Mucosa of descending colon (tissue), 3 donors: ENCODE measurements at places on chromosomes 3 and 15. TPM values are rescaled to one million over a fixed set of nuclear protein-coding genes. Genes with fewer than 3 reads are reported as not detected.

ARHGAP31 gene
- 25.8 TPM for total RNA-seq

DNA sequence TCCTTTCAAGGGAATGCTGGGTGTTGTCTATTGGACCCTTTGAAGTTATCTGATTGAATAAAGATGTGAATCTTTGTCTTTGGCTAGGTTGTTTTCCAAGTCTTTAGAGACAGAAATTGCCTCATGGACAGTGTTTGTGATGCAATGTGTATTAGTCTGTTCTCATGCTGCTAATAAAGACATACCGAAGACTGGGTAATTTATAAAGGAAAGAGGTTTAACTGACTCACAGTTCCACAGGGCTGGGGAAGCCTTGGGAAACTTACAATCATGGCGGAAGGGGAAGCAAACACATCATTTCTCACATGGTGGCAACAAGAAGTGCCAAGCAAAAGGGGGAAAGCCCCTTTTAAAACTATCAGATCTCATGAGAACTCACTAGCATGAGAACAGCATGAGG lies 88.8 kb upstream of the PLXND1 start:
- no peak for DNase-seq

CCDC39 gene
- total RNA-seq = not detected

GRCh38 chr15:48533982-48534381 lies 111.5 kb downstream of the FBN1 start:
- DNase-seq = no peak

KLHL6 gene
- total RNA-seq = 1.9 TPM

GRCh38 chr15:57797568-57798267 lies 91.2 kb downstream of the POLR2M start:
- no peak for DNase-seq

- no peak for DNase-seq
These were observed 3.8 kb downstream of the PLD1 start for GRCh38 chr3:171806200-171807128.

- DNase-seq = no peak
These were observed 27.8 kb downstream of the COL8A1 start for GRCh38 chr3:99666201-99666600.

GRCh38 chr15:52163321-52164190 lies 27.6 kb downstream of the GNB5 start:
- DNase-seq = no peak

STAB1 gene
- total RNA-seq = 187 TPM

PLCH1 gene
- 4.2 TPM for total RNA-seq

CLDN16 gene
- total RNA-seq = not detected

- no peak for DNase-seq
These were observed 44.8 kb upstream of the B3GNT5 start for GRCh38 chr3:183208260-183208659.

DNA sequence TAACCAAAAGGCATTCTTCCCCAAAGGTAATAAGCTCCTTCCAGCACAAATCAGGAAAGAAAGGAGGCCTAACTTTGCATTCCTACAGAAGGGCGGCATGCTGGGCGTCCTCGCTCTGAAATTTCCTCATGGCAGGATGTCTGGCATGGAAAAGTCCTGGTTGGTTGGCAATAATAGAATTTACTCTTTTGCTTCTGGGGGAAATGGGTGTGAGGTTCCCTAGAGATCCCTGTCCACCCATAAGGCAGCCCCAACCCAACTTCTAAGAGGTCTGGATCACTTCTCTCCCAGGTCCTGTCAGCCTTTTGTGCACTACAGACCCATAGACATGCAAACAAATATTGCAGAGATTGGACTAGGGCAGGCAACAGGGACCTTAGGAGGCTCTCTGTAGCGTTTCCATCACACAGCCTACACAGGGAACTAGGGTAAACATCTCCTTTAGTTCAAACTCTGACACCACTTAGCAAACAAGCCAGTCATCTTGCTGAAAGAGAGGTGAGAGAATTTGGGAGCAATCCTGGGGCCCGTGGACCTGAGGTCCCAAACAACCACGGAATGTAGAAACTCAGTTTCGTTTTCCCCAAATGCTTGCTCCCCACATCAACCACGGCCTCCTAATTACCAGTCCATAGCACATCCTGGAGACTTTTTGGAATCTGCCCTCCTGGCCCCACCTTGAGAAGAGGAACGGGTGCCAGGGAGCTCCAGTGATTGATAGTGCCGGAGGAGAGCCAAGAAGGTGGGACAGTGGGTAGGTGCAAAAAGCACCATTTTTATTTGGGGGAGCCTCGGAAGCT lies 2.1 kb downstream of the ZIC4 start:
- DNase-seq = no peak

DNA sequence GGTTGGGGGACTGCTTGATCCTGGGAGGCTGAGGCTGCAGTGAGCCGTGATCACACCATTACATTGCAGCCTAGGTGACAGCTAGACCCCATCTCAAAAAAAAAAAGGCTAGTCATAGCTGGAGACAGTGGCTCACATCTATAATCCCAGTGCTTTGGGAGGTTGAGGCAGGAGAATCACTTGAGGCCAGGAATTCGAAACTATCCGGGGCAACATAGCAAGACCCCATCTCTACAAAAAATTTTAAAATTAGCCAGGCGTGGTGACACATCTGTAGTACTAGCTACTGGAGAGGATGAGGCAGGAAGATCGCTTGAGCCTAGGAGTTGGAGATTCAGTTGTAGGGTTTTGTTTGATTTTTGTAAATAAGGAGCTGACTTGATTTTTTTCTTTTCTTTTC lies 45.6 kb downstream of the KNL1 start:
- no peak for DNase-seq

DNA sequence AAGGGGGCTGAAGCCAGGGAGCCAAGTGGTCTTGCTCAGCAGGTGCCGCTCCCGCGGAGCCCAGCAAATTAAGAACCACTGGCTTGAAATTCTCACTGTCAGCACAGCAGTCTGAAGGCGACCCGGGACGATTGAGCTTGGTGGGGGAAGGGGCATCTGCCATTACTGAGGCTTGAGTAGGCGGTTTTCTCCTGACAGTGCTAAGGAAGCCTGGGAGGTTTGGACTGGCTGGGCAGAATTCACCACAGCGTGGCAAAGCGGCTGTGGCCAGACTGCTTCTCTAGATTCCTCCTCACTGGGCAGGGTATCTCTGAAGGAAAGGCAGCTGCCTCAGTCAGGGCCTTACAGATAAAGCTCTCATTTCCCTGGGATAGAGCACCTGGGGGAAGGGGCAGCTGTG lies 57.0 kb upstream of the GPR149 start:
- DNase-seq = no peak

GRCh38 chr3:134721214-134721613 lies 70.4 kb upstream of the KY start:
- no peak for DNase-seq

DNA sequence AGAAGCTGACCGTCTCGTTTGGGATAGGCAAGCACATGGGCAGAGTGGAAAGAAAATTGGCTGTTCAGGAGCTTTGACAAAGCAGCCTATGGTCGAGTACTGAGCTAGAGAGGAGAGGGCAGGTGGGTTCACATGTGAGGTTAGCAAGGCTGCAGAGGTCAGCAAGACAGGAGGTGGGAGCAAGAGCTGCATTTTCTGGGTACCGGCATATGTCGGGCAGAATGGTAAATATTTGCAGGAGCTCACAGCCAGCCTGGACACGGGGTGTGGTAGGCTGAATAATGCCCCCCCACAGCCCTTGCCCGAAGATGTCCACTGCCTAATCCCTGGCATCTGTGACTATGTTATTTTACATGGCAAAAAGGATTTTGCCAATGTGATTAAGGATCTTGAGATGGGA lies 8.3 kb downstream of the RARRES1 start:
- no peak for DNase-seq

DNA sequence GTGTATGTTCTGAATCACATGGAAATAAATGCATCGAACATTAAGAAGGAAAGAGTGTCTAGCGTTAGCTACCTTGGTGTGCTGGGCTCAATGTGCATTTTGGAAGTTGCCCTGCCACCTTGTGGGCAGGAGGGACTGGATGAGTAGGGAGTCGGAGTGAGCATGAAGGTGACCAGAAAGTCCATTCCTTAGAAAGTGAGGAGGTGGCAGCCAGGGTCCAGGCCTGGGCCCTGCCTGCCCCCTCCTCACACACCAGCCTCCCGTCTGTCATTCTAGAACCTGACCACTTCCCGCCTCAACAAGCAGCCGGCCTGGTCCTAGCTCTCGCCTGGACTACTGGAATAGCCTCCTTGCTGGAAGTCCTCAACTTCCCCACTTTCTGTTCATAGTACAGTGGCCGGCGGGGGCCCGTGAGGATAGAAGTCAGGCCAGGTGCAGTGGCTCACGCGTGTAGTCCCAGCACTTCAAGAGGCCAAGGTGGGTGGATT lies 10.2 kb upstream of the GATA2 start:
- DNase-seq = no peak

KCNMB3 gene
- total RNA-seq = 2.1 TPM

ARGFX gene
- total RNA-seq = not detected

GRCh38 chr3:8761866-8762265 lies 7.5 kb downstream of the OXTR start:
- DNase-seq = no peak

GRCh38 chr3:178676942-178677790 lies 140.9 kb downstream of the KCNMB2 start:
- no peak for DNase-seq

DNA sequence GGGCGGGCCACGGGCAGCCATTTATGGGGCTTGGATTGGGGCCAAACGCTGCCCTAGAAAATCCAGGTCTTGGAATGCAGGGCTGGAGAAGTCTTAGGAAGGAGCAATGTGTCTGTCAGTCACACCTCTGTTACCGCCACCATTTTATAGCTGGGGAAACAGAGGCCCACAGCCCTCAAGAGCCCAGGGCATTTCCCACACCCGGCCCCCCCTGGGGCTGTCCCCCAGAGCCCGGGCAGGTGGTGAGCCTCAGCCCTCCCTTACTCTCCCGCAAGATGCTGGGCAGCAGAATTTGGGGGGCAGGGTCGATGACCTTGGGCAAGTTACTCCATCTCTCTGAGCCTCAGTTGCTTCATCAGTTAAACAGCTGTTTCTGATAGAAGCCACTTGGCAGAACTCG lies 508.2 kb downstream of the SHQ1 start:
- DNase-seq = no peak

DNA sequence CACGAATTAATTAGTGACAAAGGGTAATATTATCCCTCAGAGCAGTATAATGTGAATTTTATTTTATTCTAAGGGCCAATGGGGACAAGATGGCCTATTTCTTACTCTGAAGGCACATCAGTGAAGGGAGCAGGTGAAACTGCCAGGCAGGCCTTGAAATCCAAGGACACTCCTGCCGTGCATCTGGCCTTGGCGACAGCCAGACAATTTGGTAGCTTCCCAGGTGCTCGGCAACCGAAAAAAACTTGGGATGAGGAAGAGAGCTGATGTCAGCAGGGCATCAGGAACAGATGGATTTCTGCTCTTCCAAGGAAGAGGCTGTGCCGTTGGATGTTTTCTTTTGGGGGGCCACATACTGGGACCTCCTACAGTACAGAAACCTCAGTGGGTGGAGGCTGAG lies 83.2 kb upstream of the ADAMTSL3 start:
- no peak for DNase-seq

DNA sequence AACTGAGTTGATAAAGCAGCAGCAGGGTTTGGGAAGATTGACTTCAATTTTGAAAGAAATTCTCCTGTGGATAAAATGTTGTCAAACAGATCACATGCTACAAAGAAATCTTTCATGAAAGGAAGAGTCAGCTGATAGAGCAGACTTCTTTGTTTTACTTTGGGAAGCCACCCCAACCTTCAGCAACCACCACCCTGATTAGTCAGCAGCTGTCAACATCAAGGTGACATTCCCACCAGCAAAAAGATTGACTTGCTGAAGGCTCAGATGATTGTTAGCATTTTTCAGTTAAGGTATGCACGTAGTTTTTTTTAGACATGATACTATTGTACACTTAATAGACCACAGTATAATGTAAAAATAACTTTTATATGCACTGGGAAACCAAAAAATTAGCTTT lies 87.6 kb upstream of the ACKR4 start:
- DNase-seq = no peak

GRCh38 chr3:107740992-107741896 lies 218.5 kb downstream of the BBX start:
- DNase-seq = no peak

DNA sequence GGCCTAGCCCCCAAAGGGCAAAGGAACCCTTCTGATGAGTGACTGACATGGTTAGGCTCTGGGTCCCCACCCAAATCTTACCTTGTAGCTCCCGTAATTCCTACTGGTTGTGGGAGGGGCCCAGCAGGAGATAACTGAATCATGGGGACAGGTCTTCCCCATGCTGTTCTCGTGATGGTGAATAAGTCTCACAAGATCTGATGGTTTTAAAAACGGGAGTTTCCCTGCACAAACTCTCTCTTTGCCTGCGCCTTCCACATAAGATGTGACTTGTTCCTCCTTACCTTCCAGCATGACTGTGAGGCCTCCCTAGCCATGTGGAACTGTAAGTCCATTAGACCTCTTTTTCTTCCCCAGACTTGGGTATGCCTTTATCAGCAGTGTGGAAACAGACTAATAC lies 16.9 kb downstream of the TKT start:
- DNase-seq = no peak

GRCh38 chr3:179735321-179735720 lies 82.5 kb downstream of the USP13 start:
- no peak for DNase-seq

DNA sequence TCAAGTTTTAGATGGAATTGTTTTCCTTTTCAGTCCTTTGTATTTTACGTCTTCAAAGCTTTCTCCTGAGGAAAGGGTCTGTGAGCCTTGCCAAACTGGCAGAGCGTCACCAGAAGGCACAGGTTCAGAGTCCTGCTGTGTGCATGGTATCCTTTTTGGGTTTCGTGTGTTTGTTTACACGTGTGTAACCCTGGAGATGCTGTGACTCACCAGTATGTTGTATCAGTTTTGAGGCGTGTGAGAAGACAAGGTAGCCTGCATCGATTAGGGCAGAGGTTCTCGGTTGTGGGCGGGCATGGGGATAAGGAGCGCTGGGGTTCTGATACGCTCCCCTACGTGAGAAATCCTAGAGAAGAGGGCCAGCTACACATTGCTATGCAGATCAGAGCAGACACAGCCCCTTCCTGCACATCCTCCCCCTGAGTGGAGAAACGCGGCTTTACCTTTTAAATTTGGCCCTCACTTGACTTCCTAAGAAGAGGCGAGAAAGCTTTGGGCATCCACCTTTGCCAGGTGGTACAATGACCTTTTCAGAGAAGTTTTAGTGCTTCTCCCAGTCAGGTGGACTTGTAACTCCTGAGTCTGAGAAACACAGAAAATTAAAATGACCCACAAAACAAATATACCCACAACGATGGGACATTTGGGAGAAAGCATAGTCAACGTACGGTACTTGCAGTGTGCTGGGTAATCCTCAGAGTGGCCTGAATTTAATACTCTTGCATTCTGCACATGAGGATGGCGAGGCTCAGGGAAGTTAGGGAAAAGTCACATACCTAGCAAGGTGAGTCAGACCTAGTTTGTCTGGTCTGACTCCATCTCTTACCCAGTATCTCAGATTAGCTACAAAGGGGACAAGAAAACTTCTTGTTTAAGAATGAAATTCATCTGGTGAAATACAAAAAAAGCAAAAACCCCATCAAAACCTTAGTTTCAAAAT lies 38.1 kb downstream of the TRAK1 start:
- no peak for DNase-seq
